RPMI7951 (cell line): ENCODE measurements at places on chromosomes 4 and X.

DNA sequence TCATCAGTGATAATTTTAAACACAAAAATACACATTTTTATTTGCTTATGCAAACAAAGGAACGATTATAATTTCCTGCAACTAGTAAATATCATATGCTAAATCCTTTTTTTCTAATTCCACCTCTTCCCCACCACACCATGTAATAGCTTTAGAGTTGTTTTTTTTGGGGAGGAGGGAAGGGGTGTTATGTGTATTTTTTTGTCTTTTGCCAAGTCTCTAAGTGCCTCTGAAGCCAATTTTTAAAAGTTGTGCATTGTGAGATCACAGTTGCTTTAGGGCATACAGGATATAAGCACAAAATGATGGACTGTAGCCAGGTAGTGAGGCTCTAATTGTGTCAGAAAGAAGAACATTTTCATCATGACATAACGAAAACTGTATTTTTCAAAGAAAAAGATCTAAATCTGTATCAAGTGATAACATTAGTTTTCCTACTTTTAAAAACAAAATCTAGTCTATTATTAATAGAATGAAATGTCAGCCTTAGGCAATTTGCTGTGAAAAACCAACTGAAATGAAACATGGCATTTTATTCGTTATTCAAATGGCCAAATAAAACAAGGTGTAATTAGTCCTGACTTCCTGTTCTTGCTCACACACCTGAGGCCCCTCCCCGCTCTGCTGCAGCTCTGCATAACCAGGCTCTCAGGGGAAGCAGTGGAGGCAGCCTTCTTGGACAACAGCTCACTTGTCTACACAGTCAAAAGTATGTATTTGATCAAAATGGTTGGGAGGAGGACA lies 157.4 kb downstream of the PALLD start:
- DNase-seq = peak; percentile 63

- DNase-seq = no peak
These were observed 570.8 kb downstream of the PRR32 start for GRCh38 chrX:127390316-127390715.

DNA sequence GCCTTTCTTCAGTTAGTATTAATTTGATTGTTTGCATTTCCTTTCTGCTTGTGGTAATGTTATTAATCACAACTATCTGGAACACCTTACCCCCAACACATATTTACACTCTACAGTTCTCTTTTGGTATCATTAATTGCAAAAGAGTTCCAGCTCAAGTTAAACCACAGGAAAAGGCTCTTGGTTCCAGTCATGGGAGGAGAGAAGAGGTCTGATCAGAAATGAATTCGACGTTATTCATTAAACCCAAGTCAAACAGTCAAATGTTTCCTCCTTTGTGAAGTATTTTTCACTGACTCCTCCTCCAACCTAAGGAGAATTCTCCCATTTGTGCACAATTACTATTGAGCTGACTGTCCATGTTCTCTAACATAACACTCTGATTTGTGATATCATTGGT lies 91.4 kb downstream of the SLC39A8 start:
- DNase-seq = no peak

GRCh38 chr4:39922399-39922798 lies 55.3 kb downstream of the PDS5A start:
- no peak for DNase-seq

- DNase-seq = no peak
These were observed 323.2 kb downstream of the DHRSX start for GRCh38 chrX:2177541-2177940.

DNA sequence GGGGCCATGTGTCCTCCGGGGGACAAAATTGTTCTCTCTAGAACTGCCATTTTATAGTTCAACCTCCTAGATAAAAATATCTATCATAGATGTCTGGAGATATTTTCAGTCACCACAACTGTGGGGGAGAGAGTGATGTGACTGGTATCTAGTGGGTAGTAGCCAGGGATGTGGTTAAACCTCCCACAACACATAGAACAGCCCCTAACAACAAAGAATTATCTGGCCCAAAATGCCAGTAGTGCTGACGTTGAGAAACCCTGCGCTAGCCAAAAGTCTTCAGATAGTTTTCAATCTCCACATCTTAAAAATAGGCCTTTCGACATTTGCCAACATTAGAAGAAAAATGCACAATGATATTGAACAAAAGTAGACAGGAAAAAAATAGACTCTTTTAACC lies 19.0 kb upstream of the SUPT20HL2 start:
- peak; percentile 53 for DNase-seq

- no peak for DNase-seq
These were observed 1528.2 kb downstream of the RAPGEF2 start for GRCh38 chr4:160631044-160631443.

- DNase-seq = no peak
These were observed 19.1 kb upstream of the CXCL6 start for GRCh38 chr4:73817341-73817740.

DNA sequence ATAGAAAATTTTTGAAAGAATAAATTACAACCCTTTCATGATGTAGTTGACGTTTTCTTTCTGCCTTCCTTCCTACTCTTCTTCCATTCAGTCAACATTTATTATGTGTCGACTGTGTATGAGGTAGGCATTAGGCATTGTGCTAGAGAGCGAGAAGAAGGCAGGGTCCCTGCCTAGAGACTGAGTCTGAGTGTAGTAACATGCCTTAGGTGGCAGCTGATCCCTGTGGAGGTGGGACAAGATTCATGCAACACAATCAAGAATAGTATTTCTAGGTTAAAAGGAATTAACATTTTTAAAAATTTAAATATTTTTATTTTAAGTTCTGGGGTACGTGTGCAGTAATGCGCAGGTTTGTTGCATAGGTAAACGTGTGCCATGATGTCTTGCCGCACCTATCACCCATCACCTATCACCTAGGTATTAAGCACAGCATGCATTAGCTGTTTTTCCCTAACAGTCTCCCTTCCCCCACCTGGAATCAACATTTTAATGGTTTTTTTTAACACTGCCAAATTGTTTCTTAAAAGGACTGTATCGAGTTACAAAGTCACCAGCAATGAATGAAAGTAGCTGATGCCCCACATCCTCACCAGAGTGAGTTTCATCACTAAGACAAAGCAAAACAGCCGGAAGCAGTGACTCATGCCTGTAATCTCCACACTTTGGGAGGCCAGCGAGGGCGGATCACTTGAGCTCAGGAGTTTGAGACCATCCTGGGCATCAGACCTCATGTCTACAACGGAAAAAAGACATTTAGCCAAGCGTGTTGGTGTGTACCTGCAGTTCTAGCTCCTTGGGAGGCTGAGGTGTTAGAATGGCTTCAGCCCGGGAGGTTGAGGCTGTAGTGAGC lies 84.0 kb downstream of the WWC2 start:
- peak; percentile 89 for DNase-seq

DNA sequence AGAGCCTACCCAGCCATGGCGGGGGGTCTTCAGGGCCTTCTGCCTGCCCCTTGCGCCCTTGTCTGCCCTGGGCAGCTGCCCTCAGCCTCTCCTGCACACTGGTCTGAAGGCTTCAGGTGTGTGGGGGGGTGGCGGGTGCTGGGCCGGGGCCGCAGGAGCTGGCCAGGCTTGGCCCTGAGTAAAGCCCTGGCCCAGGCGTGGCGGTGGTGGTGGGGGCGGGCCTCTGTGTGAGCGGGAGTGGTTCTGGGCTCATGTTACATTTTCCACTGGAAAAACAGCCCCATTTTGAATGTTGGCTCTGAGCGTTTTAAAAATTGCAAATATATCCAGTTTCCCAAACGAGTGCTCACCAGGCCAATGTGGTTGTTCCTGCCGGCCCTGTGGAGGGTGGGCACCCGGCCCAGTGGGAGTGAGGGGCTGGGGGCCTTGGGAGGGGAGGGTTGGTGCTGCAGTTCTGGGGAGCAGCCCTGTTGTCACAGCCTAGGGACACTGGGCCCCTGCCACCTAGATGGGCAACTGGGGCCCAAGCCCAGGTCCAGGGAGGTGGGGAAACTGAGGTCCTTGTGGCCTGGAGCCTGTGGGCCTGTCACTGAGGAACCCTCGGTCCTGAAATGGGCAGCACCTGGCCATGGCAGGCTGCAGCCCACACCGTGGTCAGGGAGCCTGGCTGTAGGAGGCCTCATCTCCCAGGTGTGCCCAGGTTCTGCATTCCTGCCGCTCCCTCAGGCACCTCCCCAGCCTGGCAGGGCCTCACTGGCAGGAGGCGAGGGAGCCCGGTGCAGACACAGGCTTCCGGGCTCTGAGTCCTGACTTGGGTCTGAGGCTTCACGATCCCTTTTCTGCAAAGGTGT lies 28.3 kb downstream of the FGFRL1 start:
- DNase-seq = no peak

GRCh38 chrX:15790769-15791290 lies 546 bp downstream of the ZRSR2 start:
- no peak for DNase-seq

DNA sequence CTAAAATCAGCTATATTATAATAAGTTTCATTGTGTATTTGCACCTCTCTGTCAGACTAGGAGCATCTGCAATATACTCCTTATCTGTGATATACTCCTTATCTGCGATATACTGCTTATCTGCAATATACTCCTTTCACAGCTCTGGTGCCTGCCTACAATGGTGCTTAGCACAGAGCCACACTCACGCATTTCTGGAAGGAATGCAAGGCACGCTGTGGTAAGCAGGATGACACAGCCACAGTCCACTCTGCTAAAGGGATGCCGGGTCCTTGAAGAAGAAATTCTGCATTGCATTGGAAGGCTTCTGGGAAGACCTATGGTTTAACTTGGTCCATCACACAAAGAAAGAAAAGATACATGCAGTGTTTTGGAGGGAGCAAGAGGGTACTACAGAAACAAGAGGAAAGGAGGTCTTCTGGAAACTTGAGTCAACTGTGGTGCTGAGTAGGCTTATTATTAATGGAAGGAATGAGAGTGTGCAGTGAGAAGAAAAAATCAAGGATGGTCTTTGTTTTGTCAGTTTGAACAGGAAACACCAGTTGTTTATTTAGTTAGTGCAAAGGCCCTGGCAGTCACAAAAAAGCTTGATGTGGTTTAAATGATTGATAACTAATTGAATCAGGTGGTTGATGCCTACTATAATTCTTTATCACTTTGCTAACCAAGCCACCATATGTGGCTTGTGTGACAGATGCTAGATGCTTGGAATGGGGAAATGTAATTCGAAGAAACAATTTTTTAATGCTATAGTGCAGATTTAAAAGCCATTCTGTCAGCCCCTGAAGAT lies 342.3 kb downstream of the GRXCR1 start:
- peak; percentile 39 for DNase-seq

GRCh38 chr4:150476776-150477175 lies 105.2 kb upstream of the MAB21L2 start:
- no peak for DNase-seq

DNA sequence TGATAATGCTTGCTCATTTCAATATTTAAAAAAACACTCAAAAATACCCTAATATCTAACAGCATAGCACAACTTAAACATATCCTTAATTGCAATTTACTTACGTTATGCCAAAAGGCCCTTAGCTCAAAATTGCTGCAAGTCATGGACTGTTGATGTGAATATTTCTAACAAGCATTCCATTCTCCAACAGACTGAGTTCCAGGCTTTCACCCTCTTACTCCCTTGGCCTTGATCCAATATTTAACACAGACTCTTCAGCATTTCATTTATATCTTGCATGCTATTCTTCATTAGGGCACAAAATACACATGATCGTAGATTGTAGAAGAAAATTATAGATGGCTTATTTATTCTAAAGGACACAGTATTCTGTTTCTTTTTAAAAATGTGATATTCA lies 96.5 kb downstream of the RNF150 start:
- no peak for DNase-seq

DNA sequence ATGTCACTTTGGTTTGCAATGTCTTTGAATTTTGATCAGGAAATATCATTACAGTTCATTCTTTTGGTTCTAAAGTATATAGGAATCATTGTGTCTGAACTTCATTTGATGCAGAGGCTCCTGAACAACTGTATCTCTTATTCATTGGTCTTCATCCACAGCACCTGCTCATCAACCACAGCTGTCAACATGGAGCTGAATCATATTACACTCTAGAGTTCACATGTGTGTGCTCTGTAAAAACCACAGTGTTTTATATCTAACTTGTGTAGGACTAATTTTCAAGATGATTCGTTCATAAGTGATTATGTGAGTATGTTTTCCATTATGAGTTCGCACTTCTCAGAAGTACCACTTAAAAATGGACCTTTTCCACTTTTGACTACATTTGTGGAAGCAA lies 643.3 kb upstream of the FAM241A start:
- DNase-seq = no peak

- peak; percentile 66 for DNase-seq
These were observed 18.9 kb downstream of the TMPRSS11E start for GRCh38 chr4:68466185-68466584.

DNA sequence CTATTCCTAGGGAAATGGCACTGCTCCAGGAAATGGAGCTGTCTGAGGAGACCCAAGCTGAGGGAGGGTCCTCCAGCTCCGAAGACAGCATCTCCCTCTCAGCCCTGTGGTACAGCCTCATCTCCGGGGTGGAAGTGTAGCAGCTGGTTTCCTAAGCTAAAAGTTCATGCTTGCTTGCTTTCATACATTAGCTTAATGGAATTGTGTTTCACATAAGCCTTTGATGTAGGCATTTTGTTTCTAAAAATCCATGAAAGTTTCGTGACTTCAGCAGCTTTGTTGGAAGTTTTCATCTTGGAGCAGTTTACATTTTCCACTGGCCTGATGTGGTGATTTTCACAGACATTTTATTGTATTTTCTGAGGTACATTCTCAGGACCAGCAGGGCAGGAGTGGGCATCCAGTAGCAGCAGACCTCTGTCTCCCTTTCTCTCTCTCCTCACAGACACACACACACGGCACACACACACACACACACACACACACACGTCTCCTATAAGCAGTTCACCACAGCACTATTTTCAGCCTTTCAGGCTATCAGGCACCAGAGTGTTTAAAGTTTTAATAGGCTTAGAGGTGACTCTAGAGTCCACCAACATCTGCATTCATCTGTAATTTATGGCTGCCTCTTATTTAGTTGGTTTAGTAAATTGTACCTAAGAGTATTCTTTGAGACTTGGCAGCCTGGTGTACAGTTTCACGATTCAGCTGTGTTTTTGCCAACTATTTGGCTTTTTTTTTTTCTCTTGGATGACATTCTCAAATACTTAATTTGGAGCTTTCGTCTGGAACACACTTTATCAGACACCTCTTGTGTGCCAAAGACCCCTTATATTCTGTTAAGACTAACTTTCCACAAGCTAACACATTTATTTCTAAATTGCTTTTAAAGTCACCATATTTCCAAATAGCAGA lies 225.8 kb upstream of the SFRP2 start:
- no peak for DNase-seq

DNA sequence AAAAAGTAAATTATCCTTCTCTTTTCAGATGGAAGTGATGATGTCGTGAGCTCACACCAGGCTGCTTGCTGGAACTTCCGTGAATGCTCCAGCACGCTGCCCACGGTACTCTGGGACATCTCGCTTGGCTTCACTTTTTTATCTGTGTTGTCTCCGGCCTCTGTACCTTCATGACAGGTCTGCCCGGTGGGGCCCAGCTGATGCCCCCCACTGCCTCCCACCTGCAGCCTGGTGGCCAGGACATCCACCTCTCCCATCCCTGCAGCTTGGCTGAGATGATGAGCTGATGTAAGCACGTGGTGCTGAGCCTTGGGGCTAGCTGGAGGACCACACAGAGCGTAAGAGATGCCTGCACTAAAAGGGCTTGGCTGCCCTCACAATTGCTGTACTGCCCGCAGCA lies 59.0 kb upstream of the HELT start:
- no peak for DNase-seq
